Amniotic stem cell (primary cell): ENCODE measurements at places on chromosomes 6 and 20.

DNA sequence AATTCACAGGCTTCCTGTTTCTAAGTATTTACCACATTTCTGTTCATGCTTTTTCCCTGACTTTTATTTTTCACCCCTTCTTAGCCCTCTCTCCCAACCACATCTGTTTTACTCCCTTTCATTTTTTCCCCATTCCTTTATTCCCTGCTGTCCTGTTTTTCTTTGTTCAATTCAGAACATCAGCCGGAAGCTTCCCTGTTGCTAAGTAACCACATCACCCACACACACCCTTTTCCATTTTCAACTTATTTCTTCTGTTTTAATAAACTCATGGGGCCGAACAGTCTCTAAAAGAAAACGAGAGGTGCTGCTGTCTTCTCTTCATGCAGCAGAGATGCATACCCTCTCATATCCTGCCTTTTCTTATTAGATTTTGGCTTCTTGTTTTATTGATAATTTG lies 53.5 kb upstream of the CEP85L start:
- DNase-seq = no peak

DNA sequence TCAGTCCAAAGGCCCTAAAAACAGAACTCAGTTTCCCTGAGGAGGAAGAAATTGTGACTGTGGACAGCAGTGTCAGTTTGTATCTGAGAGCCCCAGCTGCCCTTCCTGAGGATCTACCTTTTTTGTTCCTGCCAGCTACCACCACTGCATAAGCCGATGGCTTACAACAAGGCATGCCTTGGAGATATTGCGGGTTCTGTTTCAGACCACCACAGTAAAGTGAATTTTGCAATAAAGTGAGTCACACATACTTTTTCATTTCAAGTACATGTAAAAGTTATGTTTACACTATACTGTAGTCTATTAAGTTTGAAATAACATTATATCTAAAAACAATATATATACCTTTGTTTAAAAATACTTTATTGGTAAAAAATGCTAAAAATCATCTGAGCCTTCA lies 9.6 kb upstream of the CST3 start:
- no peak for DNase-seq

DNA sequence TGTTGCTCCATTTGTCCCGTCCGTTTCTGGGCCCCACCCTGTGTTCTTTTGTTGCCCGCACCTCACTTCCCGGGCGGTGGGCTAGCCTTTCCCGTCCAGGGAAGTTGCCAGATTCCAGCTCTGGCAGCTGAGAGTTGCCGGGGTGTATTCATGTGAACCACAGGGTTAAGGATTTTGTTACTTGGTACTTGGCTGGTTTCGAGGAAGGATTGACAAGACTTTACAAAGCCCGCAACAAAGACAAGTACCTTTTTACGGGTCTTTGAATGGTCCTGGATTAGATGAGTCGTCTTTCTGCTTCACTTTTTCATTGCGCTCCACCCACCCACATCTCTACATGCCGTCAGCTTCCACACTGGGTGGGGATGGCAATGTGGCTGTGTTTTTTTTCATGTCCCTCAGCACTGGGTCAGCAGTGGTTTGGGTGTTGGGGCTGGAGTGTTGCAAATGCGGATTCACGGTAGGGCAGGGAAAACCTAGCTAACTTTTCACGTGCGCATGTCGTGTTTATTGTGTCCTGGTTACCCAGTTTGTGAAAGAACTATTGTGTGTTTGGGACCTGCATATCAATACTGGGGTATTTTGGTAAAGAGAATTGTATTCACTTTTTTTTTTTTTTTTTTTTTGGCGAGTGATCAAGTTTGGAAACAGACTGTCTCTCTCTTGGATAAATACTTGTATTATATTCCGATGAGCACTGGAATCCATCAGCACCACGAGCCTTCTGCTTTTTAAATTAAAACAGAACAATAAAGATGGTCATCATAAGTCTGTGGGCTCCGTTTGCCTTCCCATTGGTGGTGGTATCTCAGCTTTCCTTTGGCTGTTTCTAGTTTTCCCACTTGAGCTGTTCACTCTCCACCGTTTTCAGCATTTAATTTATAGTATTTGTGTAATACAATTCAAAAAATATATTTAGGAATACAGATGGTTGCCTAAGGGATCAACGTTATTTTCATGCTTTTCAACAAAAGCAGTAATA lies 1.2 kb downstream of the DUSP22 start:
- DNase-seq = no peak

DNA sequence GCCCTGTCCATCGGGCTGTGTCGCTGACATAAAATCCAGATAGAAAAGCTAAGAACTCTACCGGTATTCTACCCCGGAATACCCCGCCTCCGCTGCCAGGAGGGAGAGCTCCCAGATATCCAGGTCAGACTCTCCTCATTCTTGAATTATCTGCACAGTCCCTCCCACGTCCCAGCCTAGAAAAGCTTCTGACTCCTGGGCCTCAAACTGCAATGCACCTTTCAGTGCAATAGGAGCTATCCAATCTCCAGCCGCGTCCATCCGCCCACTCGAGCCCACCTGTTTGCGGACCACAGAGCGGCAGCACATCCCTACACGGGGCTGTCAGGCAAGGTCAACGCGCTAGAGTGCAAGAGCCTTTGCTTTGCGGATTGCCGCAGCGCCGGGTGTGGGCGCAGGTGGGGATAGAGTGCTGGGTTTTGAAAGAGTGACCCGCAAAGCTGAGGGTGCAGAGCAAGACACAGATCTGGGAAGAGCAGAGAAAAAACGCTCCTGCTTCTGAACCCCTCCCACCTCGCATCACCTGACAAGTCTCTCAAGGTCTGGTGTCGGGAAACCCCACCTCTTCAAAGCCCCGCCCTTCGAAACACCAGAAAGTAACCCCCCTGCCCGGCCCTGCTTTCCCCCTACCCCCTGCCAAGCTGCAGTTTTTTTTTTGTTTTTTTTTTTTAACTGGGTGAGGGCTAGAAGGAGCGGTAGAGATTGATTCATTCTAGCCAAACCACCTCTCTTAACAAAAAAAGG lies 1.3 kb downstream of the TAPBP start:
- DNase-seq = no peak

- peak; percentile 37 for DNase-seq
Measured at GRCh38 chr6:11585426-11586016, 48.0 kb downstream of the TMEM170B start.

- DNase-seq = no peak
Measured at GRCh38 chr20:32443386-32443974, 85.3 kb downstream of the ASXL1 start.

- no peak for DNase-seq
Measured at GRCh38 chr20:37901240-37901639, 1.7 kb upstream of the VSTM2L start.

- DNase-seq = no peak
Measured at GRCh38 chr20:63577317-63577894, 3.4 kb upstream of the HELZ2 start.
